ENCODE measurements at places on chromosomes 5 and 9.

DNA sequence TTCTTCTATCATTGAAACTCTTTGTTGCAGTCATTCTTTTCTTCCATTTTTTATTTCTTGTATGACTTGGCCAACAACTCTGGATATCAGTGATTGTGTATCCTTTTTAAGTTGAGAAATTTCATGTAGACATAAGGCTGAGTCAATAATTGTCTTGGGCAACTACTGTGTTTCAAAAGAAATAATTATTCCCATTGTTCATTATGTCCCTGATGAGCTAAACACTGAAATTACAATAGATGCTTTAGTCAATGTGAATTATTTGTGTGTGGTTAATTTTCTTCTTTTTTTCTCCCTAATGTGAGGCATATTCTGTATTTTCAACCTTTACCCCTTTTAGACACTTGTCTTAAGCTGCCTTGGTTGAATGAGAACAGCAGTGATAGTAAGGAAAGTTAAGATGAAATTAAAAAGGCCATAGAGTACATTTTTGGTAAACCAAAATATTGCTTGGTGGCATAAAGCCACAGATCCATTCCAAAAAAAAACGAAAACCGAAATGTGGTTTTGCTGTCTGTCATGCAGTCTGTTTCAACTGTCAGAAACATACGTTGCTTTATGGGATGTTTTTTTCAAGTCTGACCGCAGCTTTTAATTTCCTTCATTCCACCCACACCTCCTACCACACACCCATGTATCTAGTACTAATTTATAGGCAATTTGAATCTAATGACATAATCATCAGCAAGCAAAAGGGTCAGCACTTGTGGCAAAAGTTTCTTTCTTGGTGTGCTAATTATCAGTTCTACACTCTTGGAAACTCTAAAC is 21.1 kb downstream of the TLE4 start:
- no peak for DNase-seq

GRCh38 chr9:78970375-78970774 is 601.4 kb upstream of the TLE4 start:
- DNase-seq = no peak

- no peak for DNase-seq
Measured at GRCh38 chr9:72557549-72557948, 36.1 kb downstream of the TMC1 start.

- no peak for DNase-seq
Measured at GRCh38 chr9:131732636-131733289, 7.1 kb downstream of the RAPGEF1 start.

DNA sequence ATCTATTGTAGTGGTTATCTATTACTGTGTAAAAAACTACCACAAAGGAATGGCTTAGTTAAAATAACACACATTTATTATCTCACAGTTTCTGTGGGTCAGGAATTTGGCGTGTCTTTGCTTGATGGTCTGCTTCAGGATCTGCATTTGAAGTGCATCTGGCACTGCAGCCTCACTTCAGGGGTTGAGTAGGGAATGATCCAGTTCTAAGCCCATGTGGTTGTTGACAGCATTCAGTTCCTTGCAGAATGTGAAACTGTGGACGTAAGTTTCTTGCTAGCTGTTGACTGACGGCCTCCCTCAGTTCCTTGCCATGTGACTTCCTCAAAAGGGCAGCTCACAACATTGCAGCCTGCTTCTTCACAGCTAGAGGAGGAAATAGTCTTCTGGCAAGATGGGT is 2.1 kb upstream of the OGN start:
- no peak for DNase-seq

- DNase-seq = no peak
Measured at GRCh38 chr5:153823036-153823435, 215.7 kb downstream of the FAM114A2 start.

DNA sequence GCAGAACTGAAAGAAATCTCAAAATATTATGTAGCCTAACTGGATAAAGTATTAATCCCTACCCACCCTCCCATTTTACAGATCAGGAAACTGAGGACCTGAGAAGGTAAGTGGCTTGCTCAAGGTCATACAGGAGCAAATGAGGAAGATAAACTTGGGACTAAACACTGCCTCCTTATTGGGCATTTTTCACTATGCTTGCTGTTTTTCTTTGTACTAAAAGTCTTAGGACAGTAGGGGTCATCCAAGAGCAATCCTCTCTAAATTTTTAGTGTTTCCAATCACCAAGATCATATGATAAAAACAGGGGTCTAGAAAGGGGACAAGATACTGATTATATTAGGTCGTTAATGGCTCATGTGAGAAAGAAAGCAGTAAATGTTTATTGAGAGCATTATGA is 80.8 kb downstream of the RORB start:
- no peak for DNase-seq

DNA sequence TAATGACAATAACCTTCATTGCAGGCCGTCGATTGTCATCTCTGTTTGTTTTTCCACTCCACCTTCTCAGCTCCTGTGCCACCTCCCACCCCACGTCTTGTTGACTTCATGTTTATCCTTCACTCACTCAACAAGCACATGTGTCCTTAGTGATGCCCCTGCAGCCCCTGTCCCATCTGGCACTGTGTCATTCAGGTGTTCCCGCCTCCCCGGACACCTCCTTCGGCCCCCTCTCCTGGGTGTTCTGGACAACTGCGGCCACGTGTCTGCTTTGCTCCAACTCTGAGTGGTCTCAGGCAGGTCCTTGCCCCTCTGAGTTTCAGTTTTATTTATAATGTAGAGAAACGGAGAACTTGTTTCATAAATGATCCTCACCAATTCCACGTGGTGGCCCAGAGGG is 91.0 kb upstream of the COL5A1 start:
- DNase-seq = no peak

- no peak for DNase-seq
Measured at GRCh38 chr5:57561231-57561842, 78.7 kb upstream of the ACTBL2 start.

DNA sequence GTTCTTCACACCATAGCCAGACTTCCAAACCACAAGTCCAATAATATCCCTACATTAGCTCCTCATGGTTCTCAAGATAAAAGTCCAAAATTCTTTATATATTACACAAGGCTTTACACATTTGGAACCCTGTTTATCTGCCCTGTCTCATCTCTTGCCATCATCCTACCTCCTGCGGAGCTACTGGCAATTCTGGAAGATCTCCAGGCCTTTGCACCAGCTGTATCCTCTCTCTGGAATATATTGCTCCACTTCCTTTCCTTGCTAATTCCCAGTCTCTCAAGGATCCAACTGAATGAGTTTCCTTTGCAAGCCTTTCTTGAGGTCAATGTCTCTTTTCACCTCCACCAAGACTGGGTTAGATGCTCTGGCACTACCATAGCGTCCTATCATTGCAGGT is 41.3 kb upstream of the MIER3 start:
- DNase-seq = no peak

DNA sequence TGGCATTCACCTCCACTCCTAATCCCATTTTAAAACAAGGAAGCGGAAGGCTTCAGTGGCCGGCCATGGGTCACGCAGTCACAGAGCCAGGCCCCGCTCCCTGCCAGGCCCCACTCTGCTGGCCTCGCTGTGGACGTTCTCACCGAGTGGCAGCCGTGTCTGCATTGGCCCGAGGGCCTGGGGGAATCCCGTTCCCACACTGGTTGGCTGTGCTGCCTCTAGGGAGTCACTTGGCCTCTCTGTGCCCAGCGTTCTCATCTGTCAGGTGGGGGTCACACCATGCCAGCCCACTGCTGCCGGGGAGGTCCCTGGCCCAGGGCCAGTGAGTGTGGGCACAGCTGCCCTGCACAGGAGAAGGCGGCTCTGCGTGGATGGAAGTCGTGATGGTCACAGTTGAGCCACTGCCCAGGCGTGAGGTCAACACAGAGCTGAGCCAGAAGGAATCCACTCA is 13.4 kb upstream of the SLC9A3 start:
- no peak for DNase-seq

DNA sequence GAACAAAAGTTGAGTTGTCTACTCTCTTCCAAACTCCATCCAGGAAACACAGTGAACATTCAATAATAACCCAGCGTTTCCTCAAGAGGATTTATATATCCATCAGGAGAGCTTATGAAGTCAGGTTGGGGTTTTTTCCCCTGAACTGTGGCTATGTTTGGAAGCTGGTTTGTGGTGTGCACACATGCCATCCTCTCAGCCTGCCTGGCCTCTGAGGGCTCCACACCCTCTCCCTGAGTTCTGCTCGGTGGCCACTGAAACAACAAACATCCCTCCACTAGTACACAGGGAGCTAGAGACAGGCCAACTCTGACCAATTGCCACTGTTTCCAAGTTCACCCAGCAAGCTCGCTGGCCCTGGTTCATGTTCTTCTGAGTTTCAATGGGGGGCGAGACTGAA is 35.7 kb downstream of the SMIM23 start:
- DNase-seq = no peak

DNA sequence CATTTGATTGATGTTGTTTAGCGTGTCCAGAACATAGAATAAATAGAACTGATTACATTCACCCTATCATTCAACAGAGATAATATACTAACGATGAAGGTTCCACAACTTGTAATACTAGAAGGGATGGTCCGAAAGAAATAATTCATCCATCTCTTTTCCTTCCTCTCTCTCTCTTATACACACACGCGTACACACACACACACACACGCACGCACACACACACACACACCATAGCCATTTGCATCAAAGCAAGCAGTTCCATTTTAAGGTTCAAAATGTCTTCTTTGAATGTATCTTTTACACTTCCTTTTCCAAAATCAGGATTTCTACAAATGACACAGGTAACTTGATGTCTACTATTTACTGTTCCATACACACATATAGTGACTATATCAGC is 887 bp downstream of the GDA start:
- no peak for DNase-seq

- no peak for DNase-seq
Measured at GRCh38 chr9:78316166-78316892, 19.4 kb downstream of the PSAT1 start.

GRCh38 chr5:56419667-56420066 is 186.5 kb upstream of the ANKRD55 start:
- no peak for DNase-seq

- no peak for DNase-seq
Measured at GRCh38 chr5:2736872-2737271, 14.6 kb downstream of the IRX2 start.

GRCh38 chr5:10666531-10667299 is 94.3 kb downstream of the DAP start:
- DNase-seq = no peak

DNA sequence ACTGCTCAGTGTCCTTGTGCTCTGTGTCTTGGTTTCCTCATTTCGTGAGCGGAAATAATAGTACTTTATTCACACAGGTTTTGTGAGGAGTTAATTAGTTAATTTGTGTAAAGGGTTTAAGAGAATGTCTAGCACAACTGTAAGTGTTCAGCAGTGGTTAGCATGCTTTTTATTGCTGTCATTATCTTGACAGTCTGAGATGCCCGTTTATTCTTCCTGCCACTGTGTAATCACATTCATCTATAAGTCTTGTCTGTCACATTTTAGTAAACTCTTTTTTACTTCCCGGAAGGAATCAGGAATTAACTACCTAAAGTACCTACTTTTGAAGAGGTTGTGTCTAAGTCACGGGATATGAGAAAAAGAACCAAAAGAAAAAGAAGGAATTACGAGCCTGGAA is 38.0 kb downstream of the IQGAP2 start:
- DNase-seq = no peak

GRCh38 chr5:168165221-168165914 is 126.1 kb upstream of the WWC1 start:
- peak; percentile 54 for DNase-seq

GRCh38 chr5:57777174-57777581 is 294.6 kb upstream of the ACTBL2 start:
- DNase-seq = no peak

GRCh38 chr5:109328626-109329025 is 81.1 kb downstream of the PJA2 start:
- DNase-seq = no peak

DNA sequence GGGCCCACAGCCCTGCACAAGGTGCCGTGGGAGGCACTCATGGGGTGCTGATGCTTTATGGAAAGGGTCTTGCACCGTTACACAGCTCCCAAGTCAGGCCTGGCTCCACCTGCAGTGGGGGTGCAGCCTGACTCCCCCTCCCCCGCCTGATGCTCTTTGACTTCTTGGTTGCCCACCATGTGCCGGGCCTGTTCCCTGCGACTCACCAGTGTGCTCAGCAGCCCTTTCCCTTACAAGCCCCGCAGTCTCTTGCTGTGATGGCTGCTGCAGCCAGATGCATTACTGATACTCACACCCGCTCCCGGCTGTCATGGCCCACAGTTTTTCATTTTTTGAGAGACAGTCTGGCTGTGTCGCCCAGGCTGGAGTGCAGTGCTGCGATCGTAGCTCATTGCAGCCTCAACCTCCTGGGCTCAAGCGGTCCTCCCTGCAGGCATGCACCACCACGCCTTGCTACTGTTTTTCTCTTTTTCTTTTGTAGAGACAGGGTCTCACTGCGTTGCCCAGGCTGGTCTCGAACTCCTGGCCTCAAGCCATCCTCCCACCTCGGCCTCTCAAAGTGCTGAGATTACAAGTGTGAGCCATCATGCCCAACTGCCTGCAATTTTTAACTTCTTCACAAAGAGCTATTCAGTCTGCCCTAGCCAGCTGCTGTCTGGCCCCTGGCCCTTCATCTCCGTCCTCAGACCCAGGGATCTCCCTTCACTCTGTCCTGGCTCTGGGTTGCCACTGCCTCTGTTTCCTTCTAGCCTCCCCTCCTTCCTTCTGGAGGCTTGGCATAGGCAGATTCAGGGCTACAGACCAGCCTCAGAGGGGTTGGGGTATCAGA is 109.5 kb downstream of the RXRA start:
- no peak for DNase-seq

DNA sequence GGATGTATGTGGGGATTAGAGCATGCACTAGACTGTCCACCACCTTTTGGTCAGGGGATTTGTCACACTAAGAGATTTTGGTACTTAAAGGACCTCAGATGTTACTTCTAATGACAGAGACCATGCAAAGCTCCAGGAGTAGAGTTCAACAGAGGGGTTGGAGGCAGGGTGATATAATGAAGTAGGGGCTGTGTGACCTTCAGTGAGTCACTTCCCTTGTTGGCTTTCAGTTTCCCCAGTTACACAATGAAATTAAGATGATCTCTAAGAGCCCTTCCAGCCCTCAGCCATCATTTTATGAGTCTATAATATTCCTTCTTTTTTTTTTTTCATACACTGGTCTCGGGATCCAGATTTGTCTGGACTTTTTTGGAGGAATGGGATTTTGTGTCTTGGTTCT is 26.8 kb downstream of the GLRA1 start:
- DNase-seq = no peak

DNA sequence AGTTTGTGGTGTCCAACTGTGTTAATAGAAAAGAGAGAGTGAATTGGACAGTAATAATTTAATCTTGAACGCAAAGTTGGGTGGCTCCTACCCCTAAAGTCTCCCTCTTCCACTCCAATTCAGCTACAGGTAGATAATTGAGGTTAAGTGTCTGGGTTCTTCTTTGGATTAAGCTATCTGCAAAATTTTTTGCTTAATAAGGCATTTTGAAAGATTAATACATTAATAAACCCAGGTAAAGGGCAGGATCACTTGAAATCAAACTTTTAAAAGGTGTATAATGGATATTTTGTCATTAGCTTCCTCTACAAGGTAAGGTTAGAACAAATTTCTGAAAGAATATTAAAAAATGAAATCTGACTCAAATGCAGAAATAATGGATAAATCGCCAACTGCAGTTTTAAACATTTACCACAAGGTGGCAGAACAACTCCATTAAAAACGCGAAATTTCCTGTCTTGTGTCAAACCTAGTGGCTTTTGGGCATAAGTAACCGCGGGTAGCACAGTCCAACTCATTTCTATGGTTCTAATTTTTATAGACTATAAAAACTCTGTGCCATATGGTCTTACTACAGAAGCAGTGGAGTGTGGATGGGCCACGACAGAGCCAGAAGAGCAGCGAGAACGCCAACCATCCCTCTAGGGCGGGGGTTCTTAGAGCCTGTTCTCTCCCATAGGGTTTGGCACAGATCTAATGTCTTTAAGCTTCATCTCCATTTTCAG is 276.5 kb downstream of the ARHGEF28 start:
- peak; percentile 87 for DNase-seq

Data from NCI-H748 treated with DMSO at 0.1 percent for 48 hours (cell line).